ENCODE measurements at places on chromosomes 2 and 18.

GRCh38 chr2:65476778-65477177, 44.4 kb upstream of the SPRED2 start:
- DNase-seq: no peak

GRCh38 chr2:208064220-208064961, 39.1 kb upstream of the PLEKHM3 start:
- no peak for DNase-seq

DNA sequence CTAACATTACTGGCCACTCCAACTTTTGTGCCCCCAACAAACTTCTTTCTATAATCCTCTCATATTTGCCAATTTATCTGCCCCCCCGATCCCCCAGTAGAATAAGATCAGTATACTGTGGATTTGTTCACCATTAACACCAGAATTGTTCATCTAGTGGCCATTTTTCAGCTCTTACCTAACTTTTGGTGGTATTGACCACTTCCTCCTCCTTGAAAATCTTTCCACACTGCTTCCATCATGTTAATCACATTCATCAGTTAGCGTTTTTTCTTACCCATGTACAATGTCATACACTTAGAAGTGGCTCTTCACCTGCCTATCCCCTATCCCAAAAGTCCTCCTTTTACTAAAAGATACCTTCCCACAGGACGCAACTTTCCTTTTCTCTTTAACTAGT, 6.1 kb downstream of the IMPACT start:
- DNase-seq: no peak

DNA sequence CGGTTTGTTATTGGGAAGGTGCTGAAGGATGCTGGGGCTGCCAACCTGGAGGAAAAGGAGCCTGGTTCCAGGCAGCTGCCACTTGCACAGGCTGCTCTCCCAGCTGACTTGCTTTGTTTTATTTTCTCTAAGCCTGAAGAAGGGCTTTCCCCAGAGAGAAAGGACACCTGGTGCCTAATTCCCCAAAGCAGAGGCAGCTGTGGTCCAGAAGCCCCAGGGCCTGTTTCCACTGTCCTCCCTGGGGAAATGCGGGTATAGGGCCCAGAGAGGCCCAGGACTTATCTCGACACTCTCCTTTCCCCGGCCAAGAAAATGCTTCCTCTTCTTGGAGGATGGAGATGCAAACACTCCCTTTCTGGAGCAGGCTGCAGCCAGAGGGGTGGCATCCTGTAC, 30.1 kb downstream of the INO80C start:
- no peak for DNase-seq

DNA sequence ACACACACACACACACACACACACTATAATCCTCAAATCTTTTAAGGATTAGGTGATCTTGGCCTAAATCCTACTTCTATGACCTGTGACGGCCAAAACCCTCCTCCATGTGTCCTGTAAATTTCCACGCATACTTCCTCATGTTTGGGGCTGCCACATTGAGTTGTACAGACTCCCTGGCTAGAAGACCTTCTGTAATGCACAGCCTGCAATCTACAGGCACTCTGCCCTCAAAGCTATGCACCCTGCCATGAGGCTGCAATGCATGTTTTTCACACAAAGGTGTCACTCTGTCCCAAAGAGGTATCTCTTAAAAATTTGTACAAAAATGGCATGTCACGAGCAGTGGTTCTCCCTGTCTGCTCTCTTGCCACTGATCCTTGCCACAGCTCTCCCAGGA, 26.4 kb upstream of the B4GALT6 start:
- DNase-seq: no peak

DNA sequence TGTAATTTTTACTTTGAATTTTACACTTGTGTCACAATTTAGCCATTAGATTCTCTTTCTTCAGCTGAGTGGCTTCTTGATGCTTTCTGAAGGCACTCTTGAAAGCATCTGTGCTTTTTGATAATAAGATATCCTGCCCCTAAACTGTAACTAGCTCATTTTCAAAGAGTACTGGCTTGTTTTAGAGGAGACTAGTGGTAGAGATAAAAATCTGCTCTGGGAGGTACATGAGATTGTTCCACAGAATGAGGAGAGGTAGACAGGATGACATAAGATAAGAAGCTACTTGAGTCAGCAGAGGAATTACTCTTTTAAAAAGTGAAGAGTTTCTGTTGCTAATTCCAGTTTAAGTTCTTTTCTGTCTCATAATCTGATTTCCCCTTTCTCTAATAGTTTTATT, 10.6 kb downstream of the PLEKHB2 start:
- DNase-seq: no peak

- no peak for DNase-seq
Observed at GRCh38 chr18:49926106-49926745, 112.9 kb upstream of the ACAA2 start.

DNA sequence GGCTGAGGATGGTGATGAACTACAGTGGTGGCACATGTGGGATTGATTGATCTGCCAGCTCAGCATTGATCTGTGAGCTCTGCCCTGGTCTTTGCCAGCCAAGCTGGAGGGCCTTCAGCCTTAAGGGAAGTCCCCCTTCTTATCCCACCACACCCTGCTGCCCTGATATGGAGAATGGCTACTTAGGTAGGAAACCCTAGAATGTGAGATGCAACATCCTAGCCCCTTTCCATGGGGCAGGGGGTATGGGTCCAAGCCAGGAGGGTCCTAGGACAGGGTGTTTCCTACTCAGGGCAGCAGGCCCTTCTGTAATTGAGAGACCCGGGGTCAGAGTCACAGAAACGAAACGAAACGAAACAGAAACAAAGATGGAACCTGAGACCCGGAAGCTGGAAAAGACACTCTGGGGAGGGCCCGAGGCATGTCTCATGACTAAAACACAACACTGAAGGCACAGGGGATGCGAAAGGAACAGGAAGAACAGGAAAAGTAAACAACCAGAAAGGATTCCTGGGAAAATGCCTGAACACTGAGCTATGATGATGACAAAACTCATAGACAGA, 16.9 kb upstream of the SULT1C2 start:
- DNase-seq: no peak

Data from stimulated activated CD8-positive, alpha-beta memory T cell treated with anti-CD3 and anti-CD28 coated beads, Interleukin-4, amount 100 ng/mL, for 24 hours (primary cell).